ENCODE measurements at places on chromosomes 6 and 20. TPM values are rescaled to one million over a fixed set of nuclear protein-coding genes. Genes with fewer than 3 reads are reported as not detected.

Gene CYP39A1
- total RNA-seq = 4.2 TPM

Gene COL19A1
- total RNA-seq = 0.42 TPM

Gene FABP7
- not detected for total RNA-seq

Gene SIGLEC1
- 55.8 TPM for total RNA-seq

Gene HLA-DQA2
- 18.5 TPM for total RNA-seq

Gene PLCB4
- total RNA-seq = 18.1 TPM

Gene PARD6B
- total RNA-seq = 2.6 TPM

Gene XKR7
- total RNA-seq = not detected

Gene UNC5CL
- 0.75 TPM for total RNA-seq

Gene EDN1
- total RNA-seq = 10.0 TPM

Gene DEFB123
- total RNA-seq = not detected

Gene REM1
- total RNA-seq = 13.6 TPM

Gene TGM3
- not detected for total RNA-seq

Gene RSPO3
- total RNA-seq = 5.2 TPM

Gene DBNDD2
- 104 TPM for total RNA-seq

Gene TSPO2
- total RNA-seq = not detected

Gene EYA4
- total RNA-seq = 1.7 TPM

Gene ETV7
- 2.2 TPM for total RNA-seq

Gene HLA-DQA1
- 46.2 TPM for total RNA-seq

Gene ELOVL4
- 2.4 TPM for total RNA-seq

Gene WFDC12
- not detected for total RNA-seq

Gene SYCP2
- 5.6 TPM for total RNA-seq

Gene MTO1
- 21.9 TPM for total RNA-seq
